ENCODE measurements at places on chromosomes 5 and 9.

DNA sequence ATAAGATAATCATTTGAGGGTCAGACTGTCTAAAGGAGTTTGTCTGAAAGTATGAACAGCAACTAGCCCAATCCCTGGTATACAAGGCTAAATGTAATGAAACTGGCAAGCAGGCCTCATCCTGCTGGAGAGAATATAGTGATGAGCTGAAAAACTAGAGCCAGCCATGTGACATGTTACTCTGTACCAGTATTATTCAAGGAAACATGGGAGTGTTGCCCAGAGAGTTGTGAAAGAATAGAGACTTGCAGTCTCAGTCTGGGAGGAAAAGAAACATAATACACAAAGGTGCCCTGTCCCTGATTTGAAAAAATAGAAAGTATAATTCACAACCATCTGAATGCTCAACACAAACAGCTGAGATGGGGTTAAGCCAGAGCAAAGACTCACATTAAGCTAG lies 37.9 kb upstream of the HTR1A start:
- DNase-seq = no peak

- DNase-seq = no peak
Observed at GRCh38 chr5:132473668-132474067, 16.9 kb downstream of the IRF1 start.

- DNase-seq = no peak
Observed at GRCh38 chr9:88501086-88501485, 33.9 kb upstream of the NXNL2 start.

DNA sequence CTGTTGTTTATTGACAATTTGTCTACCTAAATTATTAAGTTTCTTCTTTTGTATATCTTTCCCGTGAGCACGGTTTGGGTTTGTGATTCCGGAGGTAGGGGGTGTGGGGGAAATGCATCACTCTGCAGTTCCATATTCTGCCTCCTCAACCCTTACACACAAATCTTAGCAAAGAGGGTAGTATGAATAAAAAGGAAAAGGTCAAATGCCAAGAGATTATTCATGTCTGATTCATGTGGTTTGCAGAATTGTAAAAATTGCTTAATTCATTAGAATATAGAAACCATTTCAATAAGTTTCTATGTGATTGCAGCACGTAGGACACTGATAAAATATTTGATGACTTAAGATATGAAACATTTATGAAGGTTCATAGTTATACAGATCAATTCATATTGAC lies 601.9 kb downstream of the SEMA5A start:
- DNase-seq = no peak

DNA sequence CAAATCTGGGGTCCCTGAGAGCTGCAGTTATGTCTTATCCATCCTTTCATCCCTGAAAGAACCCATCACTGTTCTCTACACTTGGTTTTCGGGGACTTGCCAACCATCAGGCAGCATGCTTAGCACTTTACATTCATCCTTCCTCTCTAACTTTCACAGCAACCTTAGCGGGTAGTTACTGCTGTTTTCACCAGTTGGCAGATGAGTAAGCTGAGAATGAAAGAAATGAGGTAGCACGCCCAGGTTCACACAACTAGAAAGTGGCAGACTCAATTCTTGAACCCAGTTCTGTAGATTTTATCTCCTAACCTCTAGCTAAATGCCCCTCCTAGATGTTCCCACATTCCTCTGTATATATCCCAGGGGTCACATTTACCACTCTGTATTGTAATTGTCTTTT lies 342.0 kb upstream of the WWC1 start:
- DNase-seq = no peak

GRCh38 chr9:115135821-115136778 lies 18.1 kb upstream of the TNC start:
- no peak for DNase-seq

- DNase-seq = no peak
Observed at GRCh38 chr5:39164016-39164415, 55.3 kb downstream of the FYB1 start.

DNA sequence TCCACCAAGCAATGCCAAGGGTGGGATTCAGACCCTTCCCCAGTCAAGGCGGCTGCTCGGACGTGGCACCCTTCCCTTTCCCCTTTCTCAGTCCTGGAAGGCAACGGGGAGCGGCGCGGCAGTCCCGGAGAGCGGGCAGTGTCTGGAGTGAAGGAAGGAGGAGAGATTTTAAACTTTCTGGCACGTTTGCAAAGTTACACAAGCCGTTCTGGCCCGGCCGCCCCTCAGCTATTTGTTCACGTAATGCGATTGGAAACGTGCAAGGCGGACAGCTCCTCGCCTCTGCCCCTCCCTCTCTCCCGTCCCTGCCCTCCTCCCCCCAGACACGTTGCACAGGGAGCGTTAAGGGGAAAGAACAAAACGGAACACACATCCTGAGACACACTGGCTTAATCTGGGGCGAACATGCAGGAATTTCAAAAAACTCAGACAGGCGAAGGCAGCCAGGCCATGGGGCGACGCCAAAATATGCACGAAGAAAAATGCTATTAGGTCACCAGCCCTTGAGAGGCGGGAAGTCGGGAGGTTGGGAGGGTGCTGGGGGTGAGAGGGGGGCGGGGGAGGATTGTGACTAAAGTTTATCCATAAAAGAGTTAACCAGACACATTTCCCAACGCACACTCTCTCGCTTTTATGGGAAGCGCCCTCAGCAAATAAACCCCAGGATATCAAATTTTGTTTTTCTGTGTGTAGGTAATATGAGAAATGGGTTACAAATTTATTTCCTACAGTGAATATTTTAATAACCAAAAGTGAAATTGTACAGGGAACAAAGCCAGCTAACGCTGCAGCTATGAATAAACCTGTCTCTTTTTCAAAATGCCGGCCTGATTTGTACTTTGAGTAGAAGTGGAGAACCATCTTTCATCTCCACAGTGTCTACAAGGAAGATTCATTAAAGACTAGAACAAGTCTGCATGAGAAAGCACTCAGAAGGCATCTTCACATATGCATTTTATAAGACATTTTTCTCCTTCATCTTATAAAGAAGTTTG lies at the start of gene LOX:
TSS of gene LOX (minus strand) at position 144 of the 995 bp plus-strand sequence. CDS start 274 bp downstream, outside the sequence.
- DNase-seq = peak; percentile 36

DNA sequence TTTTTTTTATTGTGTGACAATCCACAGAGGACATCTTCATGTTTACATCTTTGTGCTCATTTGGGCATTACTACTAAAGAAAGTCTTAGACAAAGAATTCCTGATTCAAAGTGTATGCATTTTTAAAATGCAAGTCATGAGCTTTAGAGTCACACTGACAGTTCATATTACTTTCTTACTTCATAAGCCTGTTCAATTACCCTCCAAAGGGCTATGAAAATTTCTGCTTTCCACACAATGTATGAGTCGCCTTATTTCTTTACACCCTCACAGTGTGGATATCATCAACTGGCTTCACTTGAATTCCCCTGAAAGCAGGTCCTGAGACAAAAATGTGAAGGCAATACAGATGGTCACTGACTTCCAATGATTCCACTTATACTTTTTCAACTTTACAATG lies 280.4 kb upstream of the PTGER4 start:
- no peak for DNase-seq

DNA sequence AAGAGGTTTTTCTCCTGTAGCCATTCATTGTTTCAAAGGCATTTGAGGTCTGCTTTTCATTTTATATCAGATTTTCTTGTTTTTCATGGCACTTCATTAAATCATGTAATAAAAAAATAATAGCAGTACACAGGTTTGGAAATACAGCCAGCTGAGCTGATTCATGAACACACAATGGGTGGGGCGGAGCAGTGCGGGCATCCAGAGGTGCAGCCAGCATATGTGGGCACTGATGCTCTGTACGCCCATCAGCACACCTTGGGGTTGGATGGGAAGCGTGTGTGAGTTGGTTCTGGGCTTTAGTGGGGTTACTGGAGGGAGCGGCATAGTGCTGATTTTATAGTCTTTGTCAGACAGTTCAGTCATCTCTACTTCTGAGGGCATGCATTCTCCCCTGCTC lies 54.2 kb upstream of the IRX4 start:
- DNase-seq = no peak

DNA sequence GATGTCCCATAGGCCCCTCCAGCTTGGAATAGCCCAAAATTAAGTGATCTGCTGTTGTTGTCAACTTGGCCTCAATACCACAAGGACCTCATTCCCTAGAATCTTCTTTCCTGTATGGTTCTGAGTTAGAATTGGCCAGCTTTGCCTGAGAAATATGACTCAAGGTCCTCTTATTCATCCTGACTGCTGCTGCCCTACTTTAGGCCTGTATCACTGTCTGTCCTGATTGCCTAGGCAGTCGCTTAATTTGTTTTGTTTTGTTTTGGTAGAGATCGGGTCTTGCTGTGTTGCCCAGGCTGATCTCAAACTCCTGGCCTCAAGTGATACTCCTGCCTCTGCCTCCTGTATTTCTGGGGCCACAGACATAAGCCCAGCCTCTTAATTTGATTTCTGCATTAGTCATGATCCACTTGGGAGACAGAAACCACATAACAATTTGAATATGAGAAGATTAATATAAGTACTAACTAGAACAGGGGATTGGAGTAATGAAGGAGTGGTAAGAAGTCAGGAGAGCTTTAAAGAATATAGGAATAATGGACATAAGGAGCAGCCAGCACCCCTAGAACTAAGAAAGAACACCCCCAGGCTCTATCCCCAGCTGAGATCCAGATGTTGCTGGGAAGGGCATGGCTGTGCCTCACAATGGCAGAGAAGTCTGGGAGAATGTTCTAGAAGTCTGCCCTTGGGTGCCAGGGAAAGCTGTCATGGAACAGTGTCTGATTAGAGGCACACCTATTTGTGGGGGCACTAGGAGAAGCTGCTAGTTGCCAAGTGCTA lies 4.6 kb downstream of the TEX53 start:
- no peak for DNase-seq

- no peak for DNase-seq
Observed at GRCh38 chr5:76269259-76269931, 133.7 kb upstream of the IQGAP2 start.

GRCh38 chr9:13942695-13943094 lies 371.2 kb downstream of the NFIB start:
- DNase-seq = no peak

- peak; percentile 55 for DNase-seq
Observed at GRCh38 chr5:38382898-38383297, 124.5 kb downstream of the EGFLAM start.

- peak; percentile 9 for DNase-seq
Observed at GRCh38 chr5:108521841-108522506, 140.1 kb upstream of the FBXL17 start.

DNA sequence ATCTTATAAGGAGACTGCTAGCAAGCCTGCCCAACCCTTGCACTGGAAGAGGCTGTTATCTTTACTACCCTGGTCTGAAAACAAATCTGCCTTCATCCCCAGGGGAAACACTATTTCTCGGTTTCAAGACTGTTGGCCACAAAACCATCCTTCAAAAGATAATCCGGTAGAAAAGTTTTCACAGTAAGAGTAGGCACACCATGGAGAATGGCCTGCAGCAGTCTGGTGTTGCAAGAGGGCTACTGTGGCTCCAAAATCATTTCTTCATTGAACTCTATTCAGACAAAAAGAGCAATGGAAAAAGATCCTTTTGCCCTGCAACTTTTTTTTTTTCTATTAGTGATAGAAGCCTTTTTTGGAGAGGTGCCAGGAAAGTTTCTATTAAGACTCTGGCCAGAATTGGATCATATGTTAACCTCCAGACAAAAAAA lies 163.9 kb downstream of the ARHGEF28 start:
- DNase-seq = no peak

GRCh38 chr9:136614372-136614922 lies 48.3 kb upstream of the EGFL7 start:
- no peak for DNase-seq

- no peak for DNase-seq
Observed at GRCh38 chr5:9483243-9483642, 62.6 kb downstream of the SEMA5A start.

GRCh38 chr5:96336351-96336985 lies 96.6 kb downstream of the PCSK1 start:
- peak; percentile 47 for DNase-seq

DNA sequence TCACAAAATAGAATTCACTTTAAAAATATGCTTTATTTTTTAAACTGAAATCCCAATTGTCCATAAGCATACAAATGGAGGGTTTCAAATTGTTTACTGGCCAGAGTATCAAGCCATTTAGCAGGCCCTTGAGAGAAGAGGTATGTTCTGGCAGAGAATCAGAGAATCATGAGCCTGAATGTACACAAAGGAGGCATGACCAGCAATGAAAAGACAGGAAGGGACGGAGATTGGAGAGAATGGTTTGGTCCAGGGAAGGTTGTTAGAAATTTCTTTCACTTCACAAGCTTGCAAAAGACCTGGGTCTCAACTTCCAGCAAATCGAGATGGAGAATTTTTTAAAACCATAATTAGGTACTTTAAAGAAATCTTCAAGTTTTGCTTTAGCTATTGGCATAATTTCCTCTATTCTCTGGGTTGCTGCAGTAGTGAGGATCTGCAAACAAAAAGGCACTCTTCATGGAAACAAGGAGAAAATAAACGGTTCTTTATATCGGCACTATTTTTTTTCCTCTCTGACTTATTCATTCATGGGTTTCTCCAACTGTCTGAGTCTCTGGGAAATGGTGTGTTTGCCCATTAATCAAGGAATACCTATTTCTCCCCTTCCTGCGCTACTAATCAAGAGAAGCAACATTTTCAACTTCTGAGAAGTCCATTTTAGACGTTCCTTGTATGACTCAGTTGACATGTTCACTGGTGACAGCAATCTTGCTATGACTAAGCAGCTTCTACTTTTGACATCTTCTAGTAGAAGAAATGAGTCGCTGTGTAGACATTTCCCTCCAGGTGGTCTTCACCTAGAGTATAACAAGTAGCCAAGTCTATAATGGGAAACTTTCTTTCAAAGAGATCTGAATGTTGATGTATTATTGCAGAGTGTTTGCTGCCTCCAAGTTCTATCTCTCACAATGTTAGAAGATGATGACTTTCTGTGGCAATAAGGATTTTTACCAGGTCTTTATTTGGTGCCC lies 23.1 kb upstream of the ERCC6L2 start:
- no peak for DNase-seq

- DNase-seq = no peak
Observed at GRCh38 chr9:20921362-20921761, 110.1 kb downstream of the HACD4 start.

DNA sequence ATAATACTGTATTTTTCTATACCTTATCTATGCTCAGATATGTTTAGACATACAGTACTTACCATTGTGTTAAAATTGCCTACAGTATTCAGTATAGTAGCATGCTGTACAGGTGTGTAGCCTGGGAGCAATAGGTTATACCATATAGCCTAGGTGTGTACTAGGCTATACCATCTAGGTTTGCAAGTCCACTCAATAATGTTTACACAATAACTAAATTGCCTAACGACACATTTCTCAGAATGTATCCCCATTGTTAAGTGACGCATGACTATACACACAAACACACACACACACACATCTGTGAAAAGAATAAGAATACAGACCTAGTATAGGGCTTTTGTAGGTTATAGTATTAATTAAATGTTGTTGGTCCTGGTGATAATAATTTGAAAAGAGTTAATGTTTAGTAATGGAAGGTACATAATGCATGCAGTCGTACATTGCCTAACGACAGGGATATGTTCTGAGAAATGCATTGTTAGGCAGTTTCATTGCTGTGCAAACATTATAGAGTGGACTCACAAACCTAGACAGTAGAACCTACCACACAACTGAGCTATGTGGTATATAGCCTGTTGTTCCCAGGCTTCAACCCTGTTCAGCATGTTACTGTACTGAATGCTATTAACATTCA lies 13.6 kb downstream of the TDRD7 start:
- no peak for DNase-seq

Measured in NCI-H146 (cell line).